ENCODE measurements at places on chromosomes 13 and 19.

DNA sequence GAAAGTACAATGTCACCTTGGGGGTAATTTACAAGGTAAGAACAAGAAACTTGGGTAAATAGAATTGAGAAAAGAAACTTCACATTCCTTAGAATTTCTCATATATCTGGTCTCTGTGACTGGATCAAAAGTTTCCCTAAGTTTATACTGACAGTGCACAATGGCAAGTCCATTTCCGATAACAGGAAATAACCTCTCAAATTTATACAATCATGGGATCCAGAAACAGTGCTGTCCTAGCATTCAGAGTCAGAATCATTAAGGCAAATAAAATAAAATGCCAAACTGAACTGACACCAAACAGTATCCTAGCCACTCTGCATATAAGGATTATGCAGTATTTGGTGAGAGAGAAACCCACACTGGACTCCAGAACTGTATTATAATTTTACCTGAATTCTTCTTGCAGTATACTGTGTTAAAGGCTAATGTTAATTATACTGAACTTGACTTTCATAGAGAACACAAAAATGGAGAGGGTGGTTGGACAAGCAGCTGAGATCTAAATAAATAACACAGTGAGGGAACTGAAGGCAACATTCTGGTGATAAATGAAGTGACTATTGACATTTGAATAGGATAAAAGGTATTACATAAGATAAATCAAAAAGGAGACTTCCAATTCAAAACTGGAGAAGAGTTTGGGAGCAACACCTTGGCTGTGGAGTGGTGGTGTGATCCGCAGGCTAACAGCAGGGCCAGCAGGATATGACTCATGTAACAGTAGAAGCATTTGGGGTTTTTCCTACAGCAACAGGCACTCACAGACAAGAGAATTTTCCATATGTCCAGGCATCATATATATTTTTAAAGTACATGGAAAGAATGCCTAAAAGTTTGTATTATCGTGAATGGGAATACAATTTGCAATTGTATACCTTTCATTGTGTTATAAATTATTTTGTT is 932.5 kb upstream of the MIR17HG start:
- DNase-seq: no peak

DNA sequence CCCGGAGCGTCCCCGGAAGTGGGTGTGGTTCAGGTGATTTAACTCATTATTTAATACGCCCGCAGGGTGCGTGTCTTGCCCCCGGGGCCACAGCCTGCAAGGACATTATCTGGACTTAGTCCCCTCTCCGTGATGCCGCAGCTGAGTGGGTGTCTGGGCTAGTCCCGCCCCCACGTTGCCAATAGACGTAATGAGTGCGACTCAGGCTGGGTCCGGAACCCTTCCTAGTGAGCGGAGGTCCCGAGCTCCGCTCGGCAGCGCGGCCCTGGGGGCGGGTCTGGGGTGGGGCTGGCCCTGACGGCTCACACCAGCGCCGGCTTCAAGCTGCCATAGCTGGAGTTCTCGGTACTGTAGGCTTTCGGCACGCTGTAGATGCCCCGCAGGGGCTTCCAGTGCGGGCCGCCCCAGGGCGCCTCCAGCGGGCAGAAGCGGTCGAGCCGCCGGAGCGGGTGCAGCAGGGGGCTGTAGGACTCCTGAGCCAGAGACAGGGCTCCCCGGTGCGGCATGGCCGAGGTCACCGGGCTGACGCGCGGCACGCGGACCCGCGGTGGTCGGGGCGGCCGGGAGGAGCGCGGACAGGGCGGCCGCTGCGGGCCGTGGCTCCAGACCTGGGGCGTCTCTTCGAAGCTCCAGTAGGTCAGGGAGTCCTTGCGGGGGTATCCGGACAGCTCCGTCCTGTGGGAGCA is 918 bp upstream of the LHB start:
- peak; percentile 49 for DNase-seq

GRCh38 chr19:10643172-10643967 is 10.8 kb upstream of the ILF3 start:
- no peak for DNase-seq

DNA sequence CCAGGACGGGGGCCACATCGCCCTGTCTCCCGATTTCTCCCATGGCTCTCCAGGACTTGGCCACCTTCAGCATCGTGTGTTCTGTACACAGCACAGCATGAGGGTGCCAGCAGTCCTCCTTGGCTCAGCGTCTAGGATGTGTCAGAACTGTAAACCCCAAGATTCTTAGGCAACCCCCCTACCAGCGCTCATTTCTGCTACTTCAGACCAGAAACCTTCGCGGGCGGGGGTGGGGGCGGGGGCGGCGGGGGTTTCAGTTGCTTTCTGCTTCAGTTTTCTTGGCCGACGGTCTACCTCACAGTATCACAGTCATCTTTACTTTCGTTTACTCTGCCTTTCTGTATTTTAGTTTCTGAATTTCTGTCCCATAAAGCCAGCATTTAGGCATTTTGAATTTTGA is 82.4 kb downstream of the GGACT start:
- peak; percentile 48 for DNase-seq

DNA sequence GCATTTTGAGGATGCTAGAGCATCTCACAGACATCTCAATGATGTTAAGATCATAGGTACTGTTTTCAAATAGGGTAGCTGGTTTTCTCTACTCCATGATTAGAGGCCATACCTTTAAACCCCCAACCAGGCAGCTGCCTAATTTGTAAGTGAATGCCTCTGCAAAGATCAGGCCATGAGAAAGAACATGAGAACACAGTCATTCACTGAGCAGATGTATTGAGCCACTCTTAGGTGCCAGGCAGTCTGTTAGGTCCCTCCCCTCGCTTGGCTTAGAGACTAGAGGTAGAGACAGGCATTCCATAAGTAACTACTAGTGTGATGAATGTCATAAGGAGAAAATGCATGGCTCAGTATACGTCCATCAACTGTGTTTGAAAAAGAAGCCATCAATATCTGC is 410.0 kb downstream of the FGF9 start:
- no peak for DNase-seq

DNA sequence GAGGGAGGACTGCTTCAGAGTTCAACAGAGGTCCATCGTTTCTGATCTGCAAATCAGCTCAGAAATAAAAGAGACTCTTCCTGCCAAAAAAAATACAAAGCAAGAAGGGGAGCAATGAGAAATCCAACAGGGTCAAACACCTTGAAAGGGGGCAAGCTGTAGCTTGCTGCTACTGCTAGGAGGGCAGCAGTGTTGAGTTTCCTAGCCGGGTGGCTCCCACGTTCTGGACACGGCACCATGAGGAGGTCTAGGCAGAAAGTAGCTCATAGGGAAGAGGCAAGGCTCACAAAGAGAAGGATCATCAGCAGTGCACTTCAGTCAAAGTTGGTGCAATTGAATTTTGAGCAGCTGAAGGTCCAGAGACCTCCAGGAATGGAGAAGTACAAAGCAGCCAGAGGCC is 75.3 kb downstream of the FOXO1 start:
- no peak for DNase-seq
